Stomach (tissue), 19 donors: ENCODE measurements at places on chromosomes 1 and 21. TPM values are rescaled to one million over a fixed set of nuclear protein-coding genes. Genes with fewer than 3 reads are reported as not detected.

FLVCR1 gene
- 19.1 TPM for total RNA-seq

DNA sequence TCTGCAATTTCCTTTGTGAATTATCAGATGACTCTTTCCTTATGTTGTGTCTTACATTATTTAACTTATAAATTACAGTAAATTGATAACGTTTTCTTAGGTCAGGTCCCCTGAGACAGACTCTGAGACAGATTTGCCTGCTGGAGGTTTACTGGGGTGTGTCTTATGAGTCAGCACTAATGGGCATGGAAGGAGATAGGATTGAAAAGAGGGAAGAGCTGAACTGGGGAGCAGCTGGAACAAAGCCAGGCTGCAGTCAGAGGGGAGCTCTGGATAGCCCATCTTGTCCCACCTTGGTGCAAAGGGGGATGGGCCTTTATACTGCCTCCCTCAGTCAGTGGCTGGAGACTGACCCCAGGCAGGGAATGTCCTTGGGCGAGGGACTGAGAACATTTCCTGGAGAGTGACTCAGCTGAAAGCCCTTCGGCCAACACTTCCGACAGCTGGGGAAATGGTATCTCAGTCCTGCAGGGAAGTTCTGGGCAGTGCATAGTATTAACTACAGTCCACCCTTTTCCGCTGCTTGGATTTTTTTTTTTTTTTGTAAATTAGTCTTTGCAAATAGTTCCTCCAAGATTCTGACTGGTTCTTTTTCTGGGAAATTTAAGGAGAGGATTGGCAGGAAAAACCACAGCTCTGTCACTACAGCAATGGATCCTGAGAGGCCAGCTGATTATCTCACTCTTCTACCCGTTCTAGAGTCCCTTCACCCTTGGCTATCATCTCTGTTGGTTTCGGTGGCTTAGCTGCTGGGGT is 39.1 kb upstream of the CDC42BPA start:
- DNase-seq, result peak; percentile 65

GRCh38 chr1:180198196-180198595 is 31.9 kb upstream of the LHX4 start:
- peak; percentile 38 for DNase-seq

- no peak for DNase-seq
Observed at GRCh38 chr21:35005077-35005476, 44.0 kb downstream of the RUNX1 start.

DNA sequence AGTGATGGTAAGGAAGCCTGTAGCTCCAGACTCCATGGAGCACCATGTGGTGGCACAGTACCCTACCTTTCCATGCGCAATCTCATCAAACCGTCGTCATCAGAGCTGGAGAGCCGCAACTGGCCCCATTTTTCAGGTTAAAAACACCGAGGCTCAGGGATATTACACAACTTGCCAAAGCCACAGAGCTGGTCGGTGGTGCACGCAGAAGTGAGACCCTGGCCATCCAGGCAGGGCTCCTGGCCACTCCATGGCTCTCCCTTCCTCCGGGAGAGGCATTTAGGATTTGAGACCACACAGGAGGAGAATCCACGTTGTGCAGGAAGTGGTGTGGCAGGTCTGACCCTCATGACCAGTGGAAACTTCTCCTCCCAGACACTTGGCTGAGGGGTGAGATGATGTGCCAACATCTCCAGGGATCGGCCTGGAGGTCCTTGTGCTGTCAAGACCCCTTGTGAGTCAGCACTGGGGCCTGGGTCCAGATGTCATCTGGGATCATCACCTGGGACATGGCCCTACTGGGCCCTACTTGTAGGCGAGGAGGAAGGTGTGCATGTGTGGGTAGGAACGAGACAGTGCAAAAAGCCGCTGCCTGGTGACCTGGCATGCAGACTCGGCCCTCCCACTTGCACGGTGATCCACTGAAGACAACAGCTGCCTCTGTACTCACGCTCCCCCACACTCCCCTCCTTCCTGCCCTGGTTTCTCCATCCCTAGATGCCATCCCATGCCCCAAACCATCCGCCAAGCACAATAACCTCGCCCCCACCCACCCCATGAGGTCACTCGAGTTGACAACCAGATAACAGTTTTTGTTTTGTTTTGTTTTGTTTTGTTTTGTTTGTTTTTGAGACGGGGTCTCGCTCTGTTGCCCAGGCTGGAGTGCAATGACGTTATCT is 10.4 kb downstream of the TFF3 start:
- DNase-seq, result no peak

- no peak for DNase-seq
Observed at GRCh38 chr1:108703939-108704338, 8.8 kb upstream of the FNDC7 start.

DNA sequence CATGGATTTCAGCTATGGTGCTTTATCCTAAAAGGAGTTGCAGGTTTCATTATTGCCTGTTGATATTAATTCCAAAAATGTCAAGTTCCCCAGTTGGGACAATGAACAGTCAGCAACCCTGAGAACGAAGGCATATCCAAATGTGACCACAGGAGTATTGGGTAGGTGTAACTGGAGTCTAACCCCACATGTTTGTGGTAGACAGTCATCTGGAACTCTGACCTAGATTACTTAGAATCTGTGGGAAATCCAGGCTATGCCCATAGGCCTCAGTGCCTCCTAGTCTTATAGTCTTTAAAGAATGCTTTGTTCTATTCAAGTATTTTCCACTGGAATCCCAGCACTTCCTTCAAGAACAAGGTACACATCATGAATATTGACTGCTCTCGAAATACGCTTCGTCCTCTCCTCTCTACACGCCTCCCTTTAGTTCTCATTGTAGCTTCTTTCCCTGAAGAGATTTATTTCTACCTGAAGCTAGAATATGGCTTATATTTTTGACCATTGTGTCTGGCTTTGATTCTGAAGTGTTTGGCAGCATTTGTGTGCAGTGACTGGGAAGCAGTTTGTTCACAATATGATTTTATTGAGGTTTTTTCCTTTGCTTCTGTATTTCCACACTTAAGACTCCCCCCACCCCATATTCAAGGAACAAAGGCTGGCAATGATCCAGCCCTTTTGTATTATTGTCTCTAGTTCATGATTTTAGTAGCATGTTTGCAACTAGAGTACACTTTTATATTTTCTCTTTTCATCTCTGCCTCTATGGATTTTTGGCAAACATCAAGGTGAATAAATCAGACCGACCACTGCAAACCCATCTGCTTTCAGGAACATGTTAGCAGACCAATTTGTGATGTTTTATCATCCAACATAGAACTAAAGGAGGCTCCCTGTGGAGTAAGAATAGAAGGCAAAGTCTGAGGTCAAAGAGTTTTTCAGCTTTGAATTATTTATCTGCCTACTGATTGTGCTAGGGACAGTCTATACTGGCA is 178.6 kb downstream of the GPR52 start:
- DNase-seq, result no peak

DNA sequence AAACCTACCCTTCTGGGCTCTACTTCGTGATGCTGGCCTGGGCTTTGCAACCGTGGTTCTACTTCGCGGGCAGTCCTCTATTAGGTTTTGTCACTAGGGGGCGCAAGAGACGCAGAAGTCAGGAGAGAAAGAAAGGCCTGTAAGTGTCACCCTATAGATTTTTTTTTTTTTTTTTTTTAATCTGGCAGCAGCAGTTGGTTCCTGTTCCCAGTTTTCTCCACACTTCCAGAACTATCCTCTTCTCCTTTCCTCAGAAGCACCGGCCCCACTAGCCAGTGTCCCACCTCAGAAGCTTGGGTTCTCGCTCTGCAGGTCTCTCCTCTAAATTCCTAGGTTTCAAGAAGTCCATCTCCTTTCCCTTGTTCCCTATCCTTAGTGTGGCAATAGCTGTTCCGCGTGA is 9.1 kb upstream of the LCE2D start:
- DNase-seq, result peak; percentile 34

PCAT6 gene
- not detected for total RNA-seq

DNA sequence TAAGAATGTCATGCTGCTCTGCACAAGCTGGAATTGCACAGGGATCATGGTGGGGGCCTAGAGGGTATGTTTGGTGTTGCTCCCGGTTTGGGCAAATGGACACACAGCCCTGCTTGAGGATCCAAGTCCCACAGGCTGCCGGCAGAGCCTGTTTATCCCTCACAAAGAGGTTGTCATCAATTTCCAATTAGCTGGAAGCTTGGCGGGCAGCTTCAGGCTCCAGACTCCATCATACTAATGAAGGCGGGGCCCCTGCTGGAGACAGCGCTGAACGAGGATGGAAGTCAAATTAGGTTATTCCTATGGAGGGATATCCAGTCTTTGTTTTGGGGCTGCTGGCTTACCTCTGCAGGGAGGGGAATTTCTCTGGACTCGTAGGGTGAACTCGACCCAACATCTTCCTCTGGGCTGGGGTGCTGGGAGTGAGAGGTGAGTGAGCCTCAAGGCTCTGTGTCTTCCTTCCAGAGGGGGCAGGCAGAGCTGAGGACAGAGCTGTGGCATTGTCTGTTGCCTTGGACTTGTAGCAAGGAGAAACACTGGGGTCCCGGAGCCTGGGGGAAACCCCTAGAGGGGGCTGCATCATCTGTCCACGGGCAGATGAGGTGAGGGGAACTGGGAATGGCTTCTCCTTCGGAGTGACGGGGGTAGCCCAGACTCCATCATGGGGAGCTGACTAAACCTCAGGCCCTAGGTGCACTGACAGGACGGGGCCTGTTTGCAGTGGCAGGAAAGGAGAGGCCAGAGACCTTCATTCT is 24.9 kb upstream of the PARP1 start:
- DNase-seq, result no peak

- DNase-seq, result no peak
Observed at GRCh38 chr1:28538286-28538685, 14.6 kb upstream of the TRNAU1AP start.

DNA sequence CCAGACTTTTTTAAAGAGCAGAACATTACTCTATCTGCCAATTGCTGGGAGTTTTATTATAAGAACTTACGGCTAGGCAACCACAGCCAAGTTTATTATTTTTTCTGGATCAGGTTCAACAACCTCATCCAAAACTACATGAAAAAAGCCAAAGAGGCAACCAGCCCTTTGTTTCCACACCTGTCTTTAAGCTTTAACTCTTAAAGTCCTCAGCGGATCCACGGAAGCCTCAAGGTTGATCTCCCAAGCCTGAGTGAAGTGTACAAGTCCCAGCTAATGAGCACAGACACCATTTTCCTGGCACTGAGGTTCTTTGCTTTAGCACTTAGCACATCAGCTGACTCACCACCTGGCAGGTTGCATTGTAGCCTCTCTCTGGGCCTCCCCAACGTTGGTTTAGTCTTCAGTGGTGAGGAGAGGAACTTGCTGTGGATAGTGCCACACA is 143.1 kb downstream of the TGFBR3 start:
- peak; percentile 36 for DNase-seq

GRCh38 chr1:158527190-158527815 is 26.9 kb downstream of the OR6Y1 start:
- DNase-seq, result no peak

DNA sequence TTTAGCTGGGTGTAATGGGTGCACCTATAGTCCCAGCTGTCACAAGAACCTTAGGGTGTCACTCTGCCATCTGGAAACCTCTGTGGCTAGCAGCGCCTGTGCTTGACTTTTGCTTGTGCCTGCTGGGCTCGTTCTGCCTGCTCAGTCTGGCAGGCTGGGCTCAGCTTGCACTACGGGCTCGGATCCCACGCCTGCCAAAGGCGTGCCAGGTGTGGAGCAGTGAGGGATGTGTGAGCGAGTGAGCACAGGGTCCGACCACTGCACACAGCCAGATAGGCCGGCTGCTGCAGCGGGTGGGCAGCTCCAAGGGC is 2.8 kb upstream of the LSM10 start:
- no peak for DNase-seq
